Activated CD4-positive, alpha-beta memory T cell treated with anti-CD3 and anti-CD28 coated beads, Interleukin-2, amount 10 ng/mL, durations not matched to agents 7 days and 5 days (primary cell): ENCODE measurements at places on chromosomes 12 and 14. TPM values are rescaled to one million over a fixed set of nuclear protein-coding genes. Genes with fewer than 3 reads are reported as not detected.

DNA sequence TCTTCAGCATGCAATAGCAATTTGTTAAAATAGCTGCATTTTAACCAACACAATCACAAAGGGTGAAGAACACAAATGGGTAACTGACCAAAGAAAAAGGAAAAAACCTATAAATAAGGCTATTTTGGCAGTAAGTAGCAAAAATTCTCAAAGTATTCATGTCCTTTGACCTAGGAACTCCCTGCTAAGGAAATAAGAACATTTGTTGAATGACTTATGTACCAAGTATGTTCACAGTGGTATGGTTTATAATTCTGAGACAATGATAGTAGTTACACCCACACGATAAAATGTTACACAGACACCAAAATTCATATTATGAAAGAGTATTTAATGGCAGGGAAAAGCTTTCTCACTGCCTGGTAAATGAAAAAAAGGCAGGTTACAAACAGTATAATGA lies 16.9 kb downstream of the CCDC88C start:
- peak overlapping the region; percentile 99 for H3K4me3 ChIP-seq
- no peaks in the 10 kb centered on the region for H3K27me3 ChIP-seq
- DNase-seq, result no peak

- H3K27me3 ChIP-seq, result peaks cover 18% of the 10 kb centered on the region
- H3K4me3 ChIP-seq, result peak within 1 kb of the TSS; percentile 55
- peaks cover 8% of the 10 kb centered on the region for H3K4me1 ChIP-seq
- peak; percentile 19 for DNase-seq
- no peak within 1 kb of the TSS for H3K27ac ChIP-seq
- H3K36me3 ChIP-seq, result no peaks in the 10 kb centered on the region
Measured at GRCh38 chr14:37197421-37198272, at the start of gene MIPOL1. Gene MIPOL1 (plus strand): TSS chr14:37197937. CDS start chr14:37247889, 49,952 bp downstream.

DNA sequence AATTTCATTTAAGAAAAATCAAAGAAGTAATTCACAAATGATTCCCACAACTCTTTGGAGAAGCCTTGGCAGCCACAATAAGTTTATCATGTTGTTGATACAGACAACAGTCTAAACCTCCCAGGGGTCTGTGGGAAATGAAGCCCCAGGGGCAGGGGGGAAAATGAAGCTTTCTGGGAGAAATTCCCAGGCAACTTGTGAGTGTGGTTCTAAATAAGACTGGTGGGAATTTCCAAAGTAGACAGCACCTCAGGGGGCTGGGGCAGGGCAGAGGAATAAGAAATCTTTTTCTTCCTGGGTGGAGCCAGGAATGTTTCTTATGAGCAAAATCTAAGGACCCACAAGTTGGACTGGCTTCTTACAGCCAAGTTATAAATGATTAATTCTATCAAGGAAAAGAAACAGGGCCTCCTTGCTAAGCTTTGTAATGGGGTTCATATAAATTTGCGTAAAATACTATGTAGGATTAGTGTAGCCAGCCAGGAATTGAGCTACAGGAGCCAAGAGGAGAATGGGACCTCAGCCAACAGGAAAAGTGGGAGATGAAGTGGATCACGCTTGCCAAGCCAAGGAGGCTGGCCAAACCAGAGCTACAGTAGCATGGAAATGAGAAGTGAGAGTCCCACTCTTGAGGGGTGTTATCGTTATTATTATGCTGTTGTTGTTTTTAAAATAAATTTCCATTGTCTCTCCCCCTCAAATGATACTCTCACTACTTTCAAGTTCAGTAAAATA lies 182.9 kb upstream of the FAR2 start:
- DNase-seq, result no peak
- H3K4me3 ChIP-seq, result no peak overlapping the region
- no peaks in the 10 kb centered on the region for H3K36me3 ChIP-seq
- no peak overlapping the region for H3K27ac ChIP-seq
- H3K27me3 ChIP-seq, result peaks cover 5% of the 10 kb centered on the region
- H3K4me1 ChIP-seq, result no peaks in the 10 kb centered on the region

- DNase-seq, result no peak
- H3K4me3 ChIP-seq, result no peak overlapping the region
- peaks cover 18% of the 10 kb centered on the region for H3K27me3 ChIP-seq
- no peaks in the 10 kb centered on the region for H3K4me1 ChIP-seq
- H3K36me3 ChIP-seq, result no peaks in the 10 kb centered on the region
- no peak overlapping the region for H3K27ac ChIP-seq
Measured at GRCh38 chr14:59161561-59162175, 26.8 kb upstream of the DAAM1 start.

DNA sequence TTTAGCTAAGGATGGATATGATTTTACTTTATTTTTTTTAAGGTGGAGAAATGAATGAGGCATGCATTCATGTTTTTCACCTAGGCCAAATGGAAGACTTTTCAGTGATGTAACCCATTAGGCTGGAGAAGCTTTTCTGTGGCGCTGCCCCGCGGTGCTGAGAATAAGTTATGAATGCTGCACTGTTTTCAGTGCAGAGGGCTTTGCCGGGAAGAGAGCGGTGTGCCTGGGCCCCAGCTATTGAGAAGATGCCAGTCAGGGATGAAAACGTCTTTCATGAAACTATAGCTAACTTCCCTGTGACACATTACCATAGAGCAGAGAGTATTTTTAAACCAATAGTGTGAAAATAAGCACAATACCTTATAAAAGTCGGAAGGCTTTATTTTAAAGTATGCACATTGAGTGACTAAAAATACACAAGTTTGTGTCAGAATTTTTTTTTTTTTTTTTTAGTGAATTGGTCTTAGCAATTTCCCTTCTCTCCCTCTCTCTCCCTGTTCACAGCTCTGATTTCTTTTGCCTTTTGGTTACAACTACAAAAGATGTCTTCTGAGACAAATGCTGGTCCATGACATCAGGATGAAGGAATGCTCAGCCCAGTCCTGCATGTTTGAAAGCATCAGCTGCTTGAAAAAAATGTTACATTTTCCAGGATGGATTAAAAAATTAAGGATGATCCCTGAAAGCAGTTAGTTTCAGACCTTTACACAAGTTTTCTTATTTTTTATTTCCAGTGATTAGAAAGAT lies 48.3 kb downstream of the NPAS3 start:
- no peaks in the 10 kb centered on the region for H3K27me3 ChIP-seq
- no peaks in the 10 kb centered on the region for H3K4me1 ChIP-seq
- no peak overlapping the region for H3K4me3 ChIP-seq
- DNase-seq, result no peak
- H3K27ac ChIP-seq, result no peak overlapping the region

DNA sequence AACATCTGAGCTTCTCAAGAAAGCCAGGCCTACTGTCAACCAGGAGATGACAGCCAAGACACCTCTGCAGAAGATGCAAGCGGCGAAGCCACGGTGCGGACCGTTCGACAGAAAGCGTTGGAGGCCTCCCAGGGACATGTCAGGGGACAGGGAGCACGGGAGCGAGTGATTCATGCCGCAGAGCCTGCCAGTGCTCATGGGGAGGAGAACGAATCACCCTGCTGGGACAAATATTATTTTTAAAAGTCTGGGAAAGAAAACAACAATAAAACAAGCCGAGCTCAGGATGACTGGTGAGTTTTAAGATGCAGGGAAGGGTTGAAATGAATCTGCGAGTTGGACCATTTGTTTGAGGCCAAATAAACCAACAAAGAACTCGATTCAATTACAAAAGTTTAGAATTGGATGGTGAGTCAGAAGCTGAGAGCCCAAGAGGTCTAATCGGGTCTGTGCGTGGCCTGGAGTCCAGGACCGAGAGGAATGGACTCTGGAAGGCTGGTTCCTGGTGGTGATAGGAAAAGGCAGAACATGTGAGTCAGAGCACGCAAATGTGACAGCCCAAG lies 91.0 kb downstream of the RBM19 start:
- H3K4me1 ChIP-seq, result no peaks in the 10 kb centered on the region
- no peaks in the 10 kb centered on the region for H3K27me3 ChIP-seq
- H3K36me3 ChIP-seq, result no peaks in the 10 kb centered on the region

- peaks cover 11% of the 10 kb centered on the region for H3K4me1 ChIP-seq
- H3K4me3 ChIP-seq, result no peak overlapping the region
- H3K36me3 ChIP-seq, result no peaks in the 10 kb centered on the region
Measured at GRCh38 chr12:171743-172676, 41.9 kb downstream of the SLC6A12 start.

- no peaks in the 10 kb centered on the region for H3K36me3 ChIP-seq
- peaks cover 26% of the 10 kb centered on the region for H3K4me1 ChIP-seq
Measured at GRCh38 chr14:56143025-56143424, 24.8 kb downstream of the PELI2 start.

Gene BCL7A
- 4.2 TPM for total RNA-seq

Gene BICDL1
- total RNA-seq, result 44.7 TPM

Gene AEBP2
- total RNA-seq, result 50.6 TPM

Gene AGAP2
- 85.1 TPM for total RNA-seq

Gene SLCO1B1
- total RNA-seq, result not detected

Gene PWP1
- total RNA-seq, result 31.9 TPM

Gene TEAD4
- 0.68 TPM for total RNA-seq
